Heart left ventricle (tissue), 16 donors: ENCODE measurements at places on chromosomes 1 and 21. TPM values are rescaled to one million over a fixed set of nuclear protein-coding genes. Genes with fewer than 3 reads are reported as not detected.

Gene PLEKHN1
- polyA plus RNA-seq: 0.15 TPM

DNA sequence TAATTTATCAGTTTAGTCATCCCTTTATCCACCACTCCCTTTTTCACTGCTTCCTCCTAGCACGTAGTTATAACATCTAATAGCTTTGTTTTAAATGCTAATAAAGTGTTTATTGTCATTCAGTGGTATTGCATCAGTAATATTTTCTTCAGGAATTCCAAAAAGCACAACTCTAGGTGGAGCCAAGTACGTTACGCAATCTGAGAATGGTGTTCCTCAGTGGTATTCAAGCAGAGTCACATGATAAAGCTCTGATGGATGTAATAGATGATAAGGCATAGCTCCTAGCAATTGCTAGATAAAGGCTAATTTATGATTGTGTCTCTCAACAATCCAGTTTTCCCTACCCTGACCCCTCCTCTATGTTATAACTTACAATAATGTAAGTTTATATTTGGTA lies 494.6 kb upstream of the ADGRL4 start:
- DNase-seq: no peak

- DNase-seq: no peak
Measured at GRCh38 chr1:19477284-19478249, 7.8 kb downstream of the CAPZB start.

GRCh38 chr1:235597867-235598553 lies 51.6 kb downstream of the GNG4 start:
- no peak for DNase-seq

Gene RHBDL2
- polyA plus RNA-seq: 0.11 TPM

DNA sequence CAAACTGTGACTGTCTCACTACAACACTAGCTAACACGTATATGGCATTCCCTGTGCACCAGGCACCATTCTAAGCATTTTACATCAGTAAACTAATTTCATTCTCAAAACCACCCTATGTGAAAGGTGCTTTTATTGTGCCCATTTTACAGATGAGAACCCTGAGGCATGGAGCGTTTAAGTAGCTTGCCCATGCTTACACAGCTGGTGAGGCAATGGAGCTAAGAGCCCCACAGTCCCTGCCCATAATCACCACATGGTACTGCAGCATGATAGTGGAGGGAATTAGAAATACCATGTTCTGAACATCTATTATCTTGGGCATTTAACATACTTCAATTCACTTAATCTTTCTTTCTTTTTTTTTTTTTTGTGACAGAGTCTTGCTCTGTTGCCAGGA lies 31.1 kb upstream of the KLHDC8A start:
- no peak for DNase-seq

DNA sequence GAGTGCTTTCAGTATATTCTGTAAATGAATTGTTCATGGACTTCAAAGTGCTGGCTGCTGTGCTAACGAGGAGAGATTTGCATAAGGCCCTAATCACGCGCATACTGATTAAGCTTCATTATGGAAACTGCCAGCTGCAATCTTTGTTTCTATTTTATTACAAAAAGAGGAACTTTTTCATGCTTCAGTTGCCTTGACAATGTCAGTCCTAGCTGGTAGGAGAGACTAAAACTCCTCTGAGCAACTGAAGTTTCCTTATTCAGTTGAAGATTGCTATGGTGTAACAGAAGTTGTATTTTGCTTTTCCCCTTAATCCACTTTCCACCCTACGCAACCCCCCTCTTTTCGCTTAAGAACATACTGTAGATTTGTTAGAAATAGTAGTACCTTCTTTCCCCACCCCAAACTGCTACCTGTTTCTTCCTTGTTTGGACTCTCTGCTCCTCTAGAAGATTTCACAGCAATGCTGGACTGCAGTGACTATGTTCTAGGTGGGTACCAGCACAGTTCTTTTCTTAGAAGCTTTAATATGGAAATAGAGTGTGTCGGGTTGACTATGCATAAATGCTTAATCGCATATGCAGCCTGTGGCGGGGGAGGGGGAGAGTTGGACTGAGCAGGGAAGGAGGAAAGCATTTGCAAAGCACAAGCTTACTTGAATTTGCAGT lies 108.3 kb downstream of the POU2F1 start:
- peak; percentile 25 for DNase-seq

GRCh38 chr1:204588826-204589225 lies 72.6 kb downstream of the MDM4 start:
- no peak for DNase-seq

Gene HIPK1
- 7.0 TPM for polyA plus RNA-seq

Gene KCNJ9
- not detected for polyA plus RNA-seq

- DNase-seq: no peak
Measured at GRCh38 chr1:104991702-104992101, 1242.0 kb downstream of the AMY1C start.

Gene SLC16A4
- 1.9 TPM for polyA plus RNA-seq

Gene HMGCS2
- polyA plus RNA-seq: 0.97 TPM

DNA sequence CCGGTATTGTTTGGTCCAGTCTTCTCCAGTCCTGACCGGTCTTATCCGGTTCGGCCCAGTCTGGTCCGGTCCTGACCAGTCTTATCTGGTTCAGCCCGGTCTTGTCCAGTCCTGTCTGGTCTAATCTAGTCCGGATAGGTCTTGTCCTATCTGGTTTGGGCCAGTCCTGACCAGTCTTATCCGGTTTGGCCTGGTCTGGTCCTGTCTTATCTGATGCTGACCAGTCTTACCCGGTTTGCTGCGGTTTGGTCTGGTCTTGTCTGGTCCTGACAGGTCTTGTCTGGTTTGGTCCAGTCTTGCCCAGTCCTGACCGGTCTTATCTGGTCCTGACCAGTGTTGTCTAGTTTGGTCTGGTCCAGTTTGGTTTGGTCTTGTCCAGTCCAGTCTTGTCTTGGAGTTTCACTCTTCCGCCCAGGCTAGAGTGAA lies 30.1 kb downstream of the DHX9 start:
- DNase-seq: no peak

Gene APH1A
- 97.8 TPM for polyA plus RNA-seq

DNA sequence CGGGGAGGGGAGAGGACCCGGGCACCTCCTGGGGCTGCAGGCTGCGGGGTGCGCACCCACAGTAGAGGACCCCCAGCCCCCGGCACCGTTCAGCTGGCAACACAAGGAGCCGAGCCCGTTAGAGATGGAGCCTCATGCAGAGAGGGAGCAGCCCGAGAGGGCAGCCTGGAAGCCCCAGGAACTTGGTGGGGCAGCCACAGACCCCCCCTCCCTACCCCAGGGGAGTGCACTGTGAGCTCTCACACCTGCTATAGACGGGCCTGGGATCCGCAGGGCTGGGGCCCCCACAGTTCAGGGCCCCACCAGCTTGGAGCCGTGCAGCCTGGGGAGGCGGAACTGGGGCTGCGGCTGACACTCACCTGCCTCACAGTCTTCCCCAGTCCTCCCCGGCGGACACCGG lies 47.0 kb downstream of the ARHGEF16 start:
- DNase-seq: no peak

Gene TOMM40L
- 29.1 TPM for polyA plus RNA-seq

DNA sequence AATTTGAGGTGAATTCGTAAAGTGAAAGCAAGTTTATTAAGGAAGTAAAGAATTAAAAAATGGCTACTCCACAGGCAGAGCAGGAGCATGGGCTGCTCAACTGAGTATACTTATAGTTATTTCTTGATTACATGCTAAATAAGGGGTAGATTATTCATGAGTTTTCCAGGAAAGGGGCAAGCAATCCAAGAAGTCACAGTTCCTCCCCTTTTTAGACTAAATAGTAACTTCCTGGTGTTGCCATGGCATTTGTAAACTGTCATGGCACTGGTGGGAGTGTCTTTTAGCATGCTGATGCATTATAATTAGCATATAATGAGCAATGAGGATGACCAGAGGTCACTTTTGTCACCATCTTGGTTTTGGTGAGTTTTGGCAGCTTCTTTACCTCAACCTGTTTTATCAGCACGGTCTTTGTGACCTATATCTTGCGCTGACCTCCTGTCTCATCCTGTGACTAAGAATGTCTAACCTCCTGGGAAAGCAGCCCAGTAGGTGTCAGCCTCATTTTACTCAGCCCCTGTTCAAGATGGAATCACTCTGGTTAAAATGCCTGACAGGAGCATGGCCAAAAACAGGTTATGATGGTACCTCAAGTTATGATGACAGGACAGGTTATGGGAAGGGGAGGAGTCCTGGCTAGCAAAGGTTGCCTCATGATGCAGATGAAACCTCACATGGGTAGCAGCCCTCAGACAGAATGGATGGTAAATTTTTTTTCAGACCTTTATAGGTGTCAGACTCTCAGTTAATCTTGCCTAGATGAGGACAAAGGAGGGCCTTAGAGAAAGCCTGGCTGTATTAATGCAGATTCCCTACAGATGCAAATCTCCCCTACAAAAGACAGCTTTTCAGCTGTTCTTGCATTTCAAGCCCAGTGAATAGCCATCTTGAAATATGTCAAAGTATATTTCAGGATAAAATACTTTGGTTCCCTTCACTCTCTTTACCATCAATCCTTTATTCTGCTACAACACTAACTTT lies 49.7 kb downstream of the SIPA1L2 start:
- no peak for DNase-seq
